ENCODE measurements at places on chromosomes 7 and 10.

DNA sequence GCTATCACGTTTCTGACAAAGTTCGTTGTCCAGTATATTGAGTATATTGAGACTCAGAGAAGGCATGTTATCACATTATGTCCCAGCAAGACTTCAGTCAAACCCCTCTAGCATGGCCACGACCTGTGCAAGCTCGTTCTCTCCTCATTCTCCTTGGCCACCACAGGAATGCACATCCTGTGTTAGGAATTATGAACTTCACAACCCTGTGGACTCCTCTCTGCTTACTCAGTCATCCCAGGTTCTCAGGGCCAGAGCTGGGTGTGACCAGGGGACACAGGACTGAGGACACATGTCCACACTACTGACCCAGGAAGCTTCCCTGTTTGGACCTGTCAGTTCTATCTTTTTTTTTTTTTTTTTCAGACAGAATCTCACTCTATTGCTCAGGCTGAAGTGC lies 4.4 kb downstream of the SH2D4B start:
- no peak for DNase-seq

DNA sequence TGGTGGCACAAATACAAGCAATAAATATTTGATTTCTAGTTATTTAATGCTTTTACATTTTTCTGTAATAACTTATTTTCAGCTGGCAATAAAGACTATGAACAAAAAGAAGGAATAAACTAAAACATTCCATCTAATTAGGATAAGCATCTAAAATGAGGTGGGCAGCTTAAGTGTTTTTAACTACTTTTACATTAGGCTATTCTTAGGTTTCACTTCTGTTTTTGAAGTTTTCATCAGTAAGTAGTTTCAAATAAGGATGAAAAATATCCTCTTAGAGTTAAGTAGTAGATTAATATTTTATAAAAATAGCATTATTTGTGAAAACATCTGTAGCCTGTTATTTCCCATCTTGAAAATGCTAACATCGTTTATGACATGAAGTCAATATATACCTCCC lies 15.9 kb downstream of the NT5C2 start:
- no peak for DNase-seq

DNA sequence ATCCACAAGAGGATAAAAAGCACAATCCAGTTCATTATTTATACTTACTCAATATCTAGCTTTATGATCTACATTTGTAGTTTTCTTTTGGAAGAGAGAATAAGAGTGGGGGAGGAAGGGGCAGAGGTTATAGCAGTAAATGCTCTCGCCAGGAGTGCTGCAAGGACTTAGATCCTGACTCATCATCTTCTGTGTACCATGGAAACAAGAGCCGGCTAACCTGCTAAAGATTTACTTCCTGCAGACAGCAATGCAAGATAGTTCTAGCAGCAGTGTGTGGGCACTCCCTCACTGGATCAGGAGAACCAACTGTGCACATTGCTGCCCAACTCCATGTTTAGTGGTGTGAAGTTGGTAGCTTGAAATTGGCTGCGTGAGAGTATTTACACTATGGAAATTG lies 47.7 kb upstream of the TRIL start:
- DNase-seq = no peak

DNA sequence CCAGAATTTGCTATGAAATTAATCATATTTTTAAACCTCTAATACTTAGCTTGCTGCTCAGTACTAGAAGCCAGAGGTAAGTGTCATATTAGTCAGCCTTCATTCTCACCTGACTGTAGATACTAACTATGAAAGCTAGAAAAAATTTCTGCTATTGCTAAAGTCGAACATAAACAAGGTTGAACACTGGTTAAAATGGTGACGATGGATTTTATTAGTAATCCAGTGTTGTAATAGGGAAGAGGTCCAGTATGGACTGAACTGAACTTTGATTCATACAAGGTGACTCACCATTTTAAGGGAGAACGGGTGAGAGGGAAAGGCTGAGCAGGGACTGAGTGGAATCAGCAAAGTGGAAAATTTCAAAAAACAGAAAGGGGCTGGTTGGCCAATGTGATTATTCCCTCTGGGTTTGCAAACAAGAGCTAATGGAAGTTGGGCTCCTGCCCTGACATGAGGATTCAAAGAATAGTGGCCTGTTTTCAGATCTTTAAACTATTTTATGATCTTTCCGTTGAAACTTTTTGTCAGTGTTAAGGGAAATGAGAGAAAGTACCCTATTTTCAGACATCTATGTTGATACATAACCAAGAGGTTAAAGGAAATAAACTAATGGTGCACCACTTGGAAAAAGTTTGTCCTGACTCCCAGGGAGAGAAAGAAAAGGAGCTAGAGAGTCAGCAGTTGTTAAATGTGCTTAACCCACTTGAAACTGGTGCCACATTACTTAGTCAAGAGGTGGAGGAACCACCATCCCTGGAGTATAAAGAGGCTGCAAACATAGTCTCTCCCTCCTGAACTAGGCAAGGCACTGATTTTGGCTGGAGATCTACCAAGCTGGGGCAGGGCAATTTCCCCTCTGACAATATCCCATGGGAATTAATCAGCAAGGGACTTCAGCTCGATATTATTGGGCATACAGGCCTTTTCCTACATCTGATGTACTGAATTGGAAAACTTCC lies 15.3 kb upstream of the AKR1C1 start:
- no peak for DNase-seq

GRCh38 chr7:100681491-100682227 lies 8.1 kb downstream of the GNB2 start:
- no peak for DNase-seq

- DNase-seq = no peak
These were observed 98.5 kb downstream of the NRP1 start for GRCh38 chr10:33235951-33236350.

DNA sequence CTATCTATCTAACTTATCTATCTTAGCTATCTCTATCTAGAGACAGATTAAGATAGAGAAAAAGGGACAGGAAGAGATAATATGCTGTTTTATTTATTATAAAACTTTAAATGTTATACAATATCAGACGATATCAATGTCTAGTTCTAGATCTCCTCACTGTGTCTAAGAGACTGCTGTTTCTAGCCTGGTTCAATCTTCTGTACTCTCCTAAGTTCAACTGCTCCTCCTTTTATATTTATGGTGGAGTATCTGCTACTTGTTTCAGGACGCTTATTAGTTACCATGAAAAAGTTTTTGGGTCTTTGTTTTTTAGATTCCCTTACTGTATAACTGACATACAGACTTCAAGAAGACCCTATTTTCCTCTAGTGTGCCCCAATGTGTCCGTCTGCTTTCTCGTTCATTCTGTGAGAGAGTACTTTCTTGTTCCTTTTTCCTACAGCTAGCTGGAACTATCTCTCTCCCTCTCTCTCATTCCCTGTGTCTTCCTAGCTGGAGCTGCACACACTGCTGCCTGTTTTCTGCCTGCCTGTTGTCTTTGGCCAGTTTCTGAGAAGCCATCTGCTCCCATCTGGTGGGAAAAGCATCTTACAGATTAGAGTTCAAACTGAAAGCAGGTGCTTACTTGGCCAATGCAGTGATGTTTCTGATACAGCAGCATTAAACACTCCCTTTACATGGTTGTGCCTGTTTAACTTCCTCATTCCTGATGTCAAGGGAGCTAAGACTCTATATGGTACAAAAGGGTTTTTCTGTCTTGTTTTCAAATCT lies 49.4 kb upstream of the ARL4A start:
- DNase-seq = peak; percentile 34

- no peak for DNase-seq
These were observed 401.1 kb upstream of the PODXL start for GRCh38 chr7:131957338-131958020.

- no peak for DNase-seq
These were observed 114.6 kb upstream of the AGK start for GRCh38 chr7:141436575-141437075.

DNA sequence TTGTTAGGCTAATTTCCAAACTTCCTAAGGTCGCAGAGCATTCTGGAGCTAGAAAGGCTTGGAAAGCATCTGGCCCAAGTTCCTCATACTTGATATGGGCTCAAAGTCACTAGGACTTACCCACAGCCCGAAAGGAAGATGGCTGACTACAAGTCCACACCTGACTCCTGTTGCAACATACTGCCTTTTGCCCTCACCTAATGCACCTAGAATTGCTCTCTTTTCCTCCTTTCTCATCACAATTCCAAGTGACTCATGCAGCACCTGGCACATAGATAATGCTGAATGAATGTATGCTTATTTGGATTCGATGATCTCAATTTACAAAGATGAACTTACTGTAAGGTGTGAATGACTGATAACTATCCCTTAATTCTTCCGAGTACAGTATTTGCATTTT lies 131.5 kb downstream of the SORBS1 start:
- DNase-seq = no peak

Data from GDM1 (cell line).